Right atrium auricular region (tissue), 2 donors: ENCODE measurements at places on chromosomes 4 and X. TPM values are rescaled to one million over a fixed set of nuclear protein-coding genes. Genes with fewer than 3 reads are reported as not detected.

DNA sequence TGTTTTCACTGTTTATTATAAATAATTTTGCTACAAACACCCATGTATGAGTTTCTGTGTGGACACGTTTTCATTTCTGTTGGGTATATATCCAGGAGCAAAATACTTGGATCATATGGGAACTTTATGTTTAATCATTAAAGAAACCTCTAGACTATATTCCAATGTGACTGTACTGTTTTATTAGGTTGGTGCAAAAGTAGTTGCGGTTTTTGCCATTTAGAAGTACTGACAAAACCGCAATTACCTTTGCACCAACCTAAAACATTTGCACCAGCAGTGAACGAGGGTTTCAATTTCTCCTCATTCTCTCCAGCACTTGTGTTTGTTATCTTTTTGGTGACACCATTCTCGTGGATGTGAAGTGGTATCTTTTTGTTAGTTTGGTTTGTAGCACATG lies 565.0 kb downstream of the TRIML1 start:
- no peak overlapping the region for H3K4me3 ChIP-seq
- no peak for DNase-seq
- H3K36me3 ChIP-seq, result no peaks in the 10 kb centered on the region
- H3K27ac ChIP-seq, result no peak overlapping the region

DNA sequence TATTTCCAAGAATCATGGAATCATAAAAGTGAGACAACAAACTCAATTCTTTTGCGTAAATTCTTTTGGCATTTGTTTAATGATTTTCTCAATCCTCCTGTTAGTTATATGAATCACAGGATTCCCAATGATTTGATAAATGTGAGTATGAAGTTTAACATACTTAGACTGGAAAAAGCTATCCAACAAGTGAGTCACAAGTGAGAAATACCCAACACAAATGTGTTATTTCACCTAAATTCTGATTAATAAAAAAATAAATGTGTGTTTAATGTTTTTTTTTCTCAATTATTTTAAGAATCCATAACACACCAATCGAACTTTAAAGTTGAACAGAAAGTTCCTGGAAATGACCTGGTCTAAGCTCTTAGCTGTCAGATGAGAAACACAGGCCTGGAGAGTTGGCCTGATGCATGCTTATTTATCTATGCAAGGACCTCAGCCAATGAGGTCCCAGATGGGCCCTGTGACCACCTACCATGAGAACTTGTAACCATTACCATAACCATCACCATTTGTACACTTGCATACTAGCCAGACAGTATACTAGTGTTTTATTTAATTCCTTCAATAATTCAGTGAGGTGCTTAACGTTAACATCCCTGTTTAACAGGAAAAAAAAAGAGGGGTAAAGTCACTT lies 386.7 kb downstream of the SPRY1 start:
- H3K4me3 ChIP-seq, result no peak overlapping the region
- no peak for DNase-seq
- no peaks in the 10 kb centered on the region for H3K27me3 ChIP-seq
- no peaks in the 10 kb centered on the region for H3K36me3 ChIP-seq

- H3K36me3 ChIP-seq, result no peaks in the 10 kb centered on the region
- H3K4me3 ChIP-seq, result no peak overlapping the region
- no peak overlapping the region for H3K27ac ChIP-seq
- H3K27me3 ChIP-seq, result no peaks in the 10 kb centered on the region
- no peak for DNase-seq
- H3K4me1 ChIP-seq, result no peaks in the 10 kb centered on the region
Observed at GRCh38 chrX:92283308-92283707, 504.1 kb downstream of the PCDH11X start.

SSX1 gene
- total RNA-seq, result not detected

DNA sequence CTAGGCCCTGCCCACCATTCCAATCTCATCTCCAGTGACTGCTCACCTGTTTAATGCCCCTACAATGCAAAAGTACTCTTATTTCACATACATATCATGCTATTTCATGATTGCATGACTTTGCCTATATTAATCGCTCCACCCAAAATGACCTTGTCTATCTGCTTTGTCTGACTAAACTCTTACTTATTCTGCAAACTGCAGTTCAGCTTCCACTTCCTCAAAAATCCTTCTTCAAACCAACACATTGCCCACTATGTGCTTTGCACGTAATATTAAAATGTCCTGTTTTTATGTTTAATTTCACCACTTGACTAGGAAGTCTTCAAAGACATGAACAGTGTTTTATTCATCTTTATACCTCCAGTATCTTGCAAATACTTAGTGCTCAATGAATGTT lies 229.6 kb downstream of the OPHN1 start:
- H3K36me3 ChIP-seq, result no peaks in the 10 kb centered on the region
- no peak overlapping the region for H3K4me3 ChIP-seq
- H3K4me1 ChIP-seq, result no peaks in the 10 kb centered on the region
- H3K27me3 ChIP-seq, result peaks cover 5% of the 10 kb centered on the region
- DNase-seq, result no peak

DNA sequence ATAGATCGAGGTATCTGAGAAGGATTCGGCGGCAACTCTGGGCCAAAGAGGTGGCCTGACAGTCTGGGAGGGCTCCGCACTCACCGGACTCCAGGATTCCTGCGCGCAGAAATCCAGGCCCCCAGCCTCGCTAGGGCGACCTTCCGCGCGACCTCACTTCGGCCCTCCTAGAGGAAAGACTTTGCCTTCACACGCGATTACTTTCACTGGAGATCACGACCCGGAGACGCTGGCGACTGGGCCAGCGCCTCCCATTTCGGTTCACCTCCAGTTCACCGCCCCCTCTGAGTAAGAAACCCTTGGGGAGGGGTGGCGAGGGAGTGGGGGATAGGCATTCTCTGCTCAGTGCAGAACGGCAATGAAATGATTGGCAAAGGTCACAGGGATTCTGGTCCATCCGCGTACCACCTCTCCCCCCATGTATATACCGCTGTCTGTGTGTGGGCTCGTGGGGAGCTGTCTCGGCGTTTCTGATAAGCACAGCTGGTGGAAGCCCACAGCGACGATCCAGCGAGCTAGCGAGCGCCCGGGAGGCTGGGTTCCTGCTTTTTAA lies 2.5 kb downstream of the POU3F4 start:
- H3K27ac ChIP-seq, result no peak overlapping the region
- no peaks in the 10 kb centered on the region for H3K4me1 ChIP-seq
- H3K4me3 ChIP-seq, result no peak overlapping the region
- no peaks in the 10 kb centered on the region for H3K36me3 ChIP-seq
- DNase-seq, result no peak

- no peaks in the 10 kb centered on the region for H3K36me3 ChIP-seq
- no peaks in the 10 kb centered on the region for H3K27me3 ChIP-seq
- no peaks in the 10 kb centered on the region for H3K4me1 ChIP-seq
- H3K4me3 ChIP-seq, result no peak overlapping the region
- no peak for DNase-seq
Observed at GRCh38 chr4:141668200-141668910, 32.0 kb downstream of the IL15 start.

BMPR1B gene
- 1.4 TPM for total RNA-seq

DNA sequence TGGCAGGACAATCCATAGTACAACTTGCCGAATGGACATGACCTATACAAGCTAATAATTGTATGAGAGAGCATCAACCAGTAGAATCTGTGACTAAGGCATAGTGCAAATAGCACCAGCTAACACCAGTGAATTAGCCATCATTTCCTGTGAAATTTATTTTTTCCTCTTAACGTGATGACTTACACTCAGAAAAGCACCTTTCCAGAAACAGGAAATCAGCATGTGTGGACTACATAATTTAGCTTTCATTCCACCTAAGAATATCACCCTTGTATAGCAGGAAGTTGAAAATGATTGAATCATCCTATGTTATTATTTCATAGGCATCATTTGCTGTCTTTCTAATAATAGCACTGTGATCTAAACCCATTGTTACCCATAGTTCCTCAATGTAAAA lies 1393.4 kb upstream of the PCDH7 start:
- H3K27me3 ChIP-seq, result no peaks in the 10 kb centered on the region
- no peak overlapping the region for H3K27ac ChIP-seq
- H3K36me3 ChIP-seq, result no peaks in the 10 kb centered on the region
- H3K4me1 ChIP-seq, result no peaks in the 10 kb centered on the region
- DNase-seq, result no peak

DNA sequence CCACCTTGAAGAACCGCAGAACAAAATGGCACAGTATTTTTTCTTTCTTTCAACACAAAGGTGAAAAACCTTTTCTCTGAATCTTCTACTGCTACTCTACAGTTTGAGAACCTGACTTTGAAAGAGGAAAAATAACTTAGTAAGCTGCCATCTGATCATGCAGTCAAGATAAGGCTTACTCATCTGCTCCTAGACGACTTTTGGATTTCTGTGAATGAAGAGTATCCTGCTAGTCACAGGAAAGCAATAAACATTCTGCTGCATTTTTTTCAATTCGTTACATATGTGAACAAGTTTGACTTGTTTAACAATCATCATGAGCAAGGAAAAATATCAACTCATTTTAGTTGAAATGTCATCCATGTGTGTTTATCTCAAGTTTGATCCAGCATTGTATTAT lies 25.2 kb downstream of the TIGD2 start:
- no peaks in the 10 kb centered on the region for H3K27me3 ChIP-seq

DNA sequence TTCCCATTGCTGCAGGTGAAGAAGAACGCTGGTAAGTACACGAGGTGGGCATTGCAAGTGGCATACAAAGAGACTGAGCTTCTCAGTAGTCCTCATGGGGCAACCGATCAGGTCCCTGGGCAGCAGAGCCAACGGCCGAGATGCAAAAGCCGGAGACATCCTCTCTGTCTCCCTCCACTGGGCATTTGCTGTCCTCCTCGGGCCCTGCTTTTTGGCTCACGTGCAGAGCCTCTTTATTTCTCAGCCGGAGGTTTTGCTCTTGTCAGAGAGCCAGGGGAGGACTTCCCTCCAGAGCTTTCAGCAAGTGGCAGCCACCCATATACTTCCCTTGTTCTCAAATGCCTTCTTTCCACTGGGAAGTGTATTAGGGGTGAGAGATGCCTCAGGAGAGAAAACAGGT lies 18.0 kb downstream of the STARD8 start:
- H3K27me3 ChIP-seq, result no peaks in the 10 kb centered on the region
- H3K4me3 ChIP-seq, result no peak overlapping the region
- no peak overlapping the region for H3K27ac ChIP-seq
- H3K4me1 ChIP-seq, result no peaks in the 10 kb centered on the region
- DNase-seq, result no peak

DCAF4L1 gene
- not detected for total RNA-seq

- no peaks in the 10 kb centered on the region for H3K27me3 ChIP-seq
- peak overlapping the region; percentile 72 for H3K27ac ChIP-seq
- H3K36me3 ChIP-seq, result peaks cover 68% of the 10 kb centered on the region
Observed at GRCh38 chr4:8402640-8403039, 37.9 kb downstream of the ACOX3 start.

GRCh38 chrX:153755136-153755535 lies 8.9 kb upstream of the PLXNB3 start:
- no peak overlapping the region for H3K4me3 ChIP-seq
- no peaks in the 10 kb centered on the region for H3K4me1 ChIP-seq
- no peaks in the 10 kb centered on the region for H3K27me3 ChIP-seq
- no peak overlapping the region for H3K27ac ChIP-seq
- H3K36me3 ChIP-seq, result no peaks in the 10 kb centered on the region

DNA sequence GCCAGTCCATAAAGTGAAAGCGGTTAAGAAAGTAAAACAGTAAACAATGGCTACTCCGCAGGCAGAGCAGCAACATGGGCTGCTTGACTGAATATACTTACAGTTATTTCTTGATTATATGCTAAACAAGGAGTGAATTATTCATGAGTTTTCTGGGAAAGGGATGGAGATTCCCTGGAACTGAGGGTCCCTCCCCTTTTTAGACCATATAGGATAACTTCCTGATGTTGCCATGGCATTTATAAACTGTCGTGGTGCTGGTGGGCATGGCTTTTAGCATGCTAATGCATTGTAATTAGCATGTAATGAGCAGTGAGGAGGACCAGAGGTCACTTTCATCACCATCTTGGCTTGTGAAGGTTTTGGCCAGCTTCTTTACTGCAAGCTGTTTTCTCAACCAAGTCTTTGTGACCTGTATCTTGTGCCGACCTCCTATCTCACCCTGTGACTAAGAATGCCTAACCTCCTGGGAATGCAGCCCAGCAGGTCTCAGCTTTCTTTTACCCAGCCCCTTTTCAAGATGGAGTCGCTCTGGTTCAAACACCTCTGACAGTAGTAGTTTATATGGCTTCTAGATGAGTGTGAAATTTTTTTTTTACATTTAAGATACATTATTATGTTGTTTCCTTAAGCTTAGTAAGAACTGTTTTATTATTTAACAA lies 514.8 kb upstream of the TENM3 start:
- DNase-seq, result no peak
- H3K27me3 ChIP-seq, result no peaks in the 10 kb centered on the region
- H3K27ac ChIP-seq, result no peak overlapping the region
- no peak overlapping the region for H3K4me3 ChIP-seq
- no peaks in the 10 kb centered on the region for H3K36me3 ChIP-seq

DNA sequence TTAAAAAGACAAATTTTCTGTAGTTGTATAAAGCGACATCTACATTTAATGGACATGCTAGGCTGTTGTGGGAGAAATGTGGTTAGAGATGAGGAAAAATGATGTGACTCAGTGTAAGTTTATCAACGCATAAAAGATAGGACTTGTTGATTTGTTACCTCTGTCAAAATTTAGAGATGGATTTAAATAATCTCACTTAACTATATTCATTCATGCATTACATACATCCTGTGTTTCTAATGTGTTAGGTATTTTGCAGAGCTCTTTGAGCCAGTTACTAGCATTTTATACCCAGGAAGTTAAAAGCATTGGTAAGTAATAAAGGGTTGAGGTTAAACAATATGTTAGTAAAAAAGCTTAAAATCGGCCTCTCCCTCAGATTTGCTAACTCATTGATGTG lies 34.3 kb downstream of the METAP1 start:
- no peaks in the 10 kb centered on the region for H3K27me3 ChIP-seq
- no peaks in the 10 kb centered on the region for H3K36me3 ChIP-seq
- peaks cover 13% of the 10 kb centered on the region for H3K4me1 ChIP-seq
- no peak overlapping the region for H3K4me3 ChIP-seq
- no peak overlapping the region for H3K27ac ChIP-seq

GRCh38 chr4:96355414-96355813 lies 515.5 kb downstream of the PDHA2 start:
- H3K4me3 ChIP-seq, result no peak overlapping the region
- H3K27me3 ChIP-seq, result no peaks in the 10 kb centered on the region
- H3K36me3 ChIP-seq, result no peaks in the 10 kb centered on the region
- no peak for DNase-seq
- H3K27ac ChIP-seq, result no peak overlapping the region

GRCh38 chrX:13716455-13716854 lies 18.0 kb downstream of the TRAPPC2 start:
- H3K36me3 ChIP-seq, result peaks cover 39% of the 10 kb centered on the region
- H3K27me3 ChIP-seq, result no peaks in the 10 kb centered on the region
- H3K4me1 ChIP-seq, result peaks cover 10% of the 10 kb centered on the region
- no peak overlapping the region for H3K4me3 ChIP-seq
- DNase-seq, result no peak

- DNase-seq, result no peak
- no peak overlapping the region for H3K27ac ChIP-seq
- H3K27me3 ChIP-seq, result no peaks in the 10 kb centered on the region
Observed at GRCh38 chr4:181108237-181108636, 1135.0 kb upstream of the TENM3 start.

ASB12 gene
- 0.85 TPM for total RNA-seq
